ENCODE measurements at places on chromosomes 16 and 17.

GRCh38 chr16:28187595-28188004 is 24.2 kb downstream of the XPO6 start:
- DNase-seq, result no peak

DNA sequence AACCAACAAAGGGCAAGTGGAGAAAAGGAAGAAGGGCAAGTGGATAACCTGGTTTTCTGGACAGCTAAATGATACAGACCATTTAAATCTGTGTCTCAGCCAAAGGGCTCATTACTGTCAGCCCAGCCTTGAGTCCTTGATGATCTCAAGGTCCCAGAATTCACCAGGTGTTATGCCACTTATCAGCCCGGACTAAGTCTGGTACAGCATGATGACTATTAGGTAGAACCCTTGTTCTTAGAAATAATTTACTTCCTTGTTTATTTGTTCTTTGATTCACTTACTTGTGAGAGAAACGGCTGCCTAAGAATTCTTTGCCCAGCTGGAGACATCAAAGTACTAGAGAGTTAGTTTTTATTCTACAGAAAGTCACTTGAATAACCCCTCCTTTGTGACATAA is 3.5 kb downstream of the PDILT start:
- DNase-seq, result no peak

DNA sequence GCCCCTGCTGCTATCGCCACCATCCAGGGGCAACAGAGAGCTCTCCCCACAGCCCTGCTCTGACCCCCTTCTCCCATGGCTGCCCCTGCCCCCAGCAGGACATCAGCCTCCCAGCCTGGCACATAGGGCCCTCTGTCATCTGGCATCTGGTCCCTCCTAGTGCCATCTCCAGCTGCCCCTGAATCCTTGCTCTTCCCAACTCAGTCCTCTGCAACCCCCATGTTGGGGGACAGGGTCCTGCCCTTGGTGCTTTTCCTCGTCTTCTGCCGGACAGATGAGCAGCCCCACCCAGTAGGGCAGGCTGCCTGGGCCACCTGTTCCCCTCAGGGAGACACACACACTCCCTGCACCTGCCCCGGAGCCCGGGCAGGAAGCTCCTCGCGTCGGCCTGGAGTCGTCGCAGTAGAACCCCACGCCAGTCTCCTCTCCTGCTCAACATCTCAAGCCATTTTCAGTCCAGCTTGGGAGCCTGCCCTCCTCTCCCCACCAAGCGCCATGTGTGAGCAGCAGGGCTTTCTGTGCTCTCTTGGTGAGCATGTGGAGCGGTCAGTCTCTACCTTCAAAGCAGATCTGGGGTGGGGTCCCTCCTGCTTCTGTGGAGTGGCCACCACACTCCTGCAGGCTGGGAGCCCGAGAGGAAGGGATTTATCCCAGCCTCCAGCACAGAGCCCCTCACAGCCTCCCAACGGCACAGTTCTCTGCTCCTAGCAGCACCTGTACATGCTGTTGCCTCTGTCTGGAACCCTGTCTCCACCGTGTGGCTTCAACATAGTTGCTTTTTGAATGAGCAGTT is 28.2 kb downstream of the TNFRSF13B start:
- no peak for DNase-seq

GRCh38 chr16:70341600-70341999 is 5.1 kb upstream of the DDX19A start:
- no peak for DNase-seq

DNA sequence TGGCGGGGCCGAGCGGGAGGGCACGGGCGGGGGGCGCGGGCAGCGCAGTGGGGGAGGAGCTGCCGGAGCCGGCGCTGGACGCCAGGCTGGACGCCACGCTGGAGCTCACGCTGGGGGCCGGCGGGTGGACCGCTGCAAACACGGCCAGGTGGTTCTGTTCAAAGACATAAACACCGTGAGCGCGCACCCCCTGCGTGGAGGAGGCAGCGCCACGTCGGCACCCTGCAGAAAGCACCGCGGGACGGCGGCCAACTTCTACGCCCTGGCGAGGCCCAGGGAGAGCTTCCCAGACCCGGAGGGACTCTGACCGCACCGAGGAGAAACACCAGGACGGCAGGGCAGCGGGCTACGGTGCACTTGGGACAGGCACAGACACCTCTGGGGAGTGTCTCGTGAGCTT is 29.3 kb downstream of the UNKL start:
- DNase-seq, result no peak

GRCh38 chr17:80481284-80482057 is 5.1 kb upstream of the NPTX1 start:
- DNase-seq, result no peak

DNA sequence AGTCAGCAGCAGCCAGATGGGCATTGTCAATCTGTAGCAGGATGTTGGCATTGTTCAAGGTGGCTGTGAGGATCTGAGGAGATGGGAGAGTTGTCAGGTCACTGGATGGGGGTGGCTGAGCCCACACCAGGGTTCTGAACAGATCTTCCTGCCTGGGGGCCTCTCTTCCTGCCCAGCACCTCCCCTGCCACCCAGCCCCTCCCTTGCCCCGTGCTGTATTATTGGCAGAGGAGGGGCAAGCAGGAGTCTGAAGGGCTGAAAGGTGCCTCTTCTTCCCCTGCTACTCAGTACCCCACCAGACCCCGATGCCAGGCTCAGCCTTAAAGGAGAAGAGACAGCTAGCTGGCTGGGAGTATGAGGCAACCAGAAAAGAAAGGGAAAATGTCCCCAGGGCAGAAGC is 93.0 kb downstream of the GOSR1 start:
- DNase-seq, result no peak

DNA sequence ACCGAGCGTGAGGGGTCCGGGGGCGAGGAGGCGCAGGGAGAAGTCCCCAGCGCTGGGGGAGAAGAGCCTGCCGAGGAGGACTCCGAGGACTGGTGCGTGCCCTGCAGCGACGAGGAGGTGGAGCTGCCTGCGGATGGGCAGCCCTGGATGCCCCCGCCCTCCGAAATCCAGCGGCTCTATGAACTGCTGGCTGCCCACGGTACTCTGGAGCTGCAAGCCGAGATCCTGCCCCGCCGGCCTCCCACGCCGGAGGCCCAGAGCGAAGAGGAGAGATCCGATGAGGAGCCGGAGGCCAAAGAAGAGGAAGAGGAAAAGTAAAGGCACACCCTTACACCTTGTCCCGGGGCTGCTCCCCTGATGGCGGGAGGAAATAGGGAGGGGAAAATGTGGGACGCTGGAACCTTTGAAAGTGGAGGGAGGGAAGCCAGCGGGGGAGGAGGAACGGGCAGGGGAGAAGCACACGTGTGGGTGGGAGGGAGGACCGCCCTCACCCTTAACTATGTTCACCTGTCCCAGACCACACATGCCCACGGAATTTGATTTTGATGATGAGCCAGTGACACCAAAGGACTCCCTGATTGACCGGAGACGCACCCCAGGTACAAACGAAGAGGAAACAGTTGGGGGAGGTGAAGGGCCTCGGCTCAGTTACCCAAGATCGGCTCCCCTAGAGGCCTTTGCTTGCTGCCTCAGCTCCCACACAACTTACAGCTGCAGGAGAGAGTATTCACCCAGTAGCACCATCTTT is 916 bp downstream of the PAGR1 start:
- DNase-seq, result no peak

GRCh38 chr17:78611607-78612006 is 34.4 kb upstream of the DNAH17 start:
- DNase-seq, result no peak

DNA sequence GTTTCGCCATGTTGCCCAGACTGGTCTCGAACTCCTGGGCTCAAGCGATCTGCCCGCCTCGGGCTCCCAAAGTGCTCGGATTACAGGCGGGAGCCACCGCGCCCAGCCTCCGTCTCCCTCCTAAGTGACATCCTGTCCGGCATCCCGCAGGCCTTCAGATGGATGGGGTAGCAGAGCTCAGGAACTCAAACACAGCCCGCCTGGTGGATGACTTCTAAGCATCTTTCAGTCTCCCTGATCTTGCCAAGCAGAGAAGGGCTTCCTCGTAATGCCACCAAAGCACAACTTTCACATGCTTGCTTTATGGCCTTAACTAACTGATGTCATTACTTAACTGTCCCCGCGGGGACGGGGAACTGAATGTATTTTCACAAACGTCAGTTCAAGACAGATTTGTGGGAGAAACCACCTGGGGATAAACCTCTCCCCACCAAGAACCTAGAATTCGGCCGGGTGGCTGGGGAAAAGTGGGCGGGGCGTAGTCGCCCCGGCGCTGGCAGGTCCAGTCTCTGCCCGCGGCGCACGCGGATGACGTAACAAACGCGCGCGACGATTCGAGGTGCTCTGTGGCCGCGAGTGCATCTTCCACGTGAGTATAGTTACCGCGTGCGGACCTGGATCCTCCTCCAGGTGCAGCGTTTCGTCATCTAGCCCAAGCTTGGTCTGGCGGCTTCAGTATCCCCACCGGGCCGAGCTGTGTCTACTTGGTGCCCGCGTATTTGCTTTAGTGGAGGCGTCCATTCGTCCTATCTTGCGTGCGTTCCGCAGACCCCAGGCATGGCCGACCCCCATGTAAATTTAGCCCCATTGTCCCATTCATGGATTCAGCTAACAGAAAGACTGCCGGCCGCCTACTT is at the start of gene PFAS:
PFAS (plus strand) TSS at position 539 of the 857 bp plus-strand sequence. CDS start 4,649 bp downstream, outside the sequence.
- peak; percentile 41 for DNase-seq

DNA sequence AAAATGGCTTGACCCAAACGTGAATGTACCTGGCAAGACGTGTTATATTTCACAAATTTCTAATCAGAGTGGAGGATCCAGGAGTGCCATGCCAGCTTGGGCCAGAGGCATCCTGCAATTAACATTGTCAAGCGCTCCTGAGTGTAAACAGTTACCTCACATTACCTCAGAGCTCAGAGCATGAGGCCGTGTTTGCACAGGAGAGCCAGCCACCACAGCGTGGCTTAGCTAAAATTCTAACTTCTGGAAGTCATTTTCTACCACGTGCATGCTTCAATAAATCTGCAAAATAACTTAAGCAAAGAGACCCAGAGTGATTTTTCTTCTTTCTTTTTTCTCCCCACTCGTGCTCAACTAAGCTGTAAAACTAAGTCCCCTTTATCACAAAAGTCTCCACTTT is 769.0 kb downstream of the KCNJ2 start:
- DNase-seq, result no peak

- no peak for DNase-seq
Observed at GRCh38 chr17:50475362-50475761, 3.3 kb upstream of the RSAD1 start.

- no peak for DNase-seq
Observed at GRCh38 chr17:57553526-57553925, 191.6 kb downstream of the CCDC182 start.

- DNase-seq, result no peak
Observed at GRCh38 chr17:37791447-37792399, 46.9 kb upstream of the HNF1B start.

GRCh38 chr16:79752396-79752795 is 151.9 kb upstream of the MAF start:
- DNase-seq, result no peak

DNA sequence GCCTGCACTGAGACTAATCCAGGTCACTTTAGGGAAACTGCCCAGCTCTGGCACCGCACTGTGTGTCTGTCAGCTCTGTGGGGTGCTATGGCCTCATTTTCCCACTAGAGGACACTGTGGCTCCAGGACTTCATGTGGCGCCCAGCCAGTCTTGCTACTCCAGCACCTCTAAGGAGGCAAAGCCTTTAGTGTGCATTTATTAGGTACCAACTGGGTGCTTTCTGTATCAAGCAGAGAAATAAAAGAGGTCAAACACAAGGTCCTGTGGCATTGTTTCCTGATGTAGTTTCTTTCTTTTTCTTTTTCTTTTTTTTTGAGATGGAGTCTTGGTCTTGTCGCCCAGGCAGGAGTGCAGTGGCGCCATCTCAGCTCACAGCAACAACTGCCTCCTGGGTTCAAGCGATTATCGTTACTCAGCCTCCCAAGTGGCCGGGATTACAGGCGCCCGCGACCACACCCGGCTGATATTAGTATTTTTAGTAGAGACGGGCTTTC is 12.5 kb upstream of the RHBDL3 start:
- no peak for DNase-seq

GRCh38 chr16:29146266-29146665 is 161.4 kb downstream of the LAT start:
- no peak for DNase-seq

- DNase-seq, result peak; percentile 0
Observed at GRCh38 chr16:28038409-28038808, 25.1 kb downstream of the GSG1L start.

DNA sequence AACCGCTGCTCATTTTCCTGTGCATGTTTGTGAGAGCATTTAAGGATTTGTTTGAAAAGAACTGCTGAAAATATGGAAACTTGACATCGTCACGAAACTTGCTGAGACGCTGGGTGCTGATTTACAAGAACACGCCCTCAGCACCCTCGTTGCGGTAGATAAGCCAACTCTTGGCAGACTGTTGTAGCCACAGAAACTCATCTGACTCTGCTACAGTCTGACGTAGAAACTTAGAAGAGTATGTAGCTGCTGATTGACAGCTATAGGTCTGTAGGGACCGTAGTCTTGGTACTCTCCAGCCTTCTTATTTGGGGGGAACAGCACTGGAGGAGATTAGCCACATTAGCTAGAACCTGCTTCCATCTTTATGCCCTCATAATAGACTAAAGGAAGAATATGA is 36.1 kb upstream of the MYH2 start:
- no peak for DNase-seq

DNA sequence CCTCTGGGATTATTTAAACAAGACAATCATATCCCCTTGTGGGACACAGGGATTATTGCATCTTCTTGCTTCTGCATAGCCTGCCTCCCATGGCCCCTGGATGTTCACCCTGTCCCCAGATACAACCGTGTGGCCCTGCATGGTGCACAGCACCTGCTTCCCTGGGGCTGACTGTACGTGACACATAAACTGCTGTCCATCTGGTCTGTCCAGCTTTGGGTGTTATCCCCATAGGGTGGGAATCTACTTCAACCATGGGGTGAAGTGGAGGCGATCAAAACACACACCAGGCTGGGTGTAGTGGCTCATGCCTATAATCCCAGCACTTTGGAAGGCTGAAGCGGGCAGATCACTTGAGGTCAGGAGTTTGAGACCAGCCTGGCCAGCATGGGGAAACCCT is 138.8 kb downstream of the XYLT1 start:
- no peak for DNase-seq

DNA sequence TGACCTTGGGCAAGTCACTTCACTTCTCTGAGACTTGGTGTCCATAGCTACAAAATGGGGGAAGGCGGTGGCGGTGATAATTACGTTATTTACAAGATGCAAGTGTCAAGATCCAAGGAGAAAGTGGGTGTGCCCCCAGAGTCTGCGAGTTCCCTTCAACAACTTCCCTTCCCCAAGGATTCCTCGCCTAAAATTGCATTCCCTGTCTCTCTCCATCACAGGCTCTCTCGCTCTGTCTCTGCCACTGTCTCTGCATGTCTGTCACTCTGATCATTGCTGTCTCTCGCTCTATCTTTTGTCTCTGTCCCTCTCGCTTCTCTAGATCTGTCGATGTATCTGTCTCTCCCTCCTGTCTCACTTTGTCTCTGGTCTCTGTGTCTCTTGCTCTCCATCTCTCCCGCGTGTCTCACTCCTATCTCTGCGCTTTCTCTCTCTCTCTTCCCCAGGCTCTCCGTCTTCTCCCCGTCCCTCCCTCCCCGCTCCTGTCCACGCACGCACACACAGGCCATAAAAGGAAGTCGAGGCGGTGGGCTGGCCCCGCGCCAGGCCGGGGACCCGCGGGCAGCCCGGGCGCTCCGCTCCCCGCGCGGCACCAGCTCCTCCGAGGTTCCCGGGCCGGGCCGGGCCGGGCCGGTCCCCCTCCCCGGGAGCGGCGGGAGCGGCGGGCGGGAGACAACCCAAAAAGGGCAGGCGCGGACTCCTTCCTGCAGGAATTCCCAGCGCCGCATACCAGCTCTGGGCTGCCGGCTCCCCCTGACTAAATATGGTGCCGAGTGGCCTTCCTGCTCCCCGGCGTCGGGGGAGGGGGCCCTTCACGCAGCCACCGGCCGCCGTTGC is 1.1 kb upstream of the MYH11 start:
- DNase-seq, result no peak
